Hippocampal formation (tissue), 2 donors: ENCODE measurements at places on chromosomes 1 and 21.

- DNase-seq: no peak
Measured at GRCh38 chr21:31656199-31657095, 3.0 kb upstream of the SOD1 start.

DNA sequence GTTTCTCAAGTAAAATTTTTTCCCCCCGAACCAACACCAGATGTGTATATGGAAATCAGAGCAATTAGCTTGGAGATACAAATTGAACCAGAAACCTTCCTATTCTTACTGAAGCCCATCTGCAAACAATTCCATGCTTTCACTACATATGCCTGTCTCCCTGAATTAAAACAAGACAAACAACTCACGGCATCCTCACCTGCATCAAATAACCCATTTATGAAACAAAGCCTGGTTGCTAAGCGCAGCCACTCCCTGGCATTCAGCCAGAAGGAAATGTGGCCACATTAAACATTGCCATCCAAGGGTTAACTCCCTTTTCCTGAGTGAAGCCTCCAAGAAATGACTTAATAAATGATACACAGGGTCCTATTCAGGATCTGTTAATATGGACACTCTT lies 55.3 kb downstream of the APP start:
- no peak for DNase-seq

- no peak for DNase-seq
Measured at GRCh38 chr1:224358237-224358636, 1.6 kb downstream of the CNIH4 start.

DNA sequence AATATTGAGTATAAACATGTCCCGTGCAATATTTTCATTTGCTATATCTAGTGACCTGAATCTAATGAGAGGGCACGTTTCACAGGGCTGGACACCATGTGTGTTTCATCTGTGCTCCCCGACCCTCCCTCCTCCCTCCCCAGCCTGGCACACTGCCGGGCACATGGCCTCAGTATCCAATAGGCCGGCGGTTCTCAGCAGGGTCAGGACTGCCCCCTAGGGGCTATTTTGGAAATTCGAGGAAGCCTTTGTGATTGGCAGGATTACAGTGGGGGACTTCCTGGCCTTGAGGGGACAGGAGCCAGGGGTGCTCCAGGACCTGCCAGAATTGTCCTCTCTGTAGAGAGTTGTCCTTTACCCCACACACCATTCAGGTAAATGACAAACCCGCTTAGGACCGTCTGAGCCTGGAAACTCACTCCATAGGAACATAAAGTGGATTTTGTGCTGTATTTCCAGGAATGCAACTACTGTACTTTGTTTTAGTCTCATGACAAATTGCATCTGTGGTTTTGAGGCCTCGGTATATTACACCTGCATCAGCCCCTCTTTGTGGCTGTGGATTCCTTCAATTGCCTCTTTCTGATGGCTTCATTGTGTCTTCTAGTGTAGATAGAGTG lies 109.5 kb upstream of the SIM2 start:
- no peak for DNase-seq

GRCh38 chr21:45392573-45392971 lies 12.4 kb upstream of the COL18A1 start:
- DNase-seq: no peak

DNA sequence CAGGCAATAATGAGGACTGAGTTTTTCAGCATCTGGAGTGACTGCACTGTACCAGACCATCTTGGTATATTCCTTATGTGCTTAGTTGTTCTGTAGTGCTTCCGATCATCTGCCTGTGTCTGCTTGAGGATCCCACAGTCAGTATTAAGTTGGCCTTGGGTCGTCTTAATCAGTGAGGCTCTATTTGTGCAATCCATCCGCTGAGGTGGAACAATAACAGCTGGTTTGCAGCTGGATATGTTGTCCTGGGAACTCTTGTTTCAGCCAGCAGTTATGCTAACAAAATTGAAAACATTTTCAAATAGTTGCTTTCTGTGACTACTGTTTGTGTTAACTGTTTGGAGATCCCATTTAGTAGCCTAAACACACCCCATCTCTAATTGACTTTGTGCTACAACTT lies 73.7 kb downstream of the LAMC1 start:
- no peak for DNase-seq

- DNase-seq: no peak
Measured at GRCh38 chr1:106755682-106756406, 300.6 kb upstream of the PRMT6 start.

GRCh38 chr1:182616130-182617013 lies 12.2 kb upstream of the RGS16 start:
- no peak for DNase-seq

DNA sequence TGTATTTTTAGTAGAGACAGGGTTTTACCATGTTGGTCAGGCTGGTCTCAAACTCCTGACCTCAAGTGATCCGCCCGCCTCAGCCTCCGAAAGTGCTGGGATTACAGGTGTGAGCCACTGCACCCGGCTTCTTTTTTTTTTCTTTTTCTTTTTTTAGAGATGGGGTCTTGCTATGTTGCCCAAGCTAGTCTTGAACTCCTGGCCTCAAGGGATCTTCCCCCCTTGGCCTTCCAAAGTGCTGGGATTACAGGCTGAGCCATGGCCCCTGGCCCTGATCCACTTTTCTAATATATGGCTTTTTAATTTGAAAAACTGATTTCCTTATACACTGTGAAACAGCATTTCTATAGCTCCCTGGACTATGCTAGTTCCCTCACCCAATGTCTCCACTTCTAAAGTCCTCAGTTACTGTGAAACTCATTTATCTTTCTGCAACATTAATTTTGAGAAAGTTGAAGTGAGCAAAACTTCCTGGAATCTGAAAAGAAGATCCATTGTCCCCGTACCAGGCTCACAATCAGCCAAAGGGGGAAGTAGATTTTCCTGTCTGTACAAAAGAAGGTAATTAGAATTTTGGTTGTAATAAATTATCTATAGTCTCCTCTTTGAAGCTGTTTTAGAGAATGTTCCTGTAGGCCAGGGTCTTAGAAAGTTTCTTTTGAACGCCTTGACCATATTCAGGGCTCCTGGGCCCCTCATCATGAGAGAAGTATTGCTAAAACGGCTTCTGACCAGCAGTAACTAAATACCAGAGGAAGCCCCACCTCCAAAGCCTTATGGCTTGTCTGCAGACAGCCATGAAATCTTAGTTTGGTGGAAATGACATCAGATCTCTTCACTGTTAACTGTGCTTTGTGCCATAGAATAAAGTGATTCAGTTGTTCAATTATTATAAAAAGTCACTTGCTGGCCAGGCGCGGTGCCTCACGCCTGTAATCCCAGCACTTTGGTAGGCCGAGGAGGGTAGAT lies 34.9 kb downstream of the DEGS1 start:
- DNase-seq: no peak

GRCh38 chr1:172398193-172398592 lies 22.3 kb upstream of the C1orf105 start:
- no peak for DNase-seq

GRCh38 chr1:192252776-192253175 lies 64.0 kb upstream of the RGS21 start:
- DNase-seq: no peak

DNA sequence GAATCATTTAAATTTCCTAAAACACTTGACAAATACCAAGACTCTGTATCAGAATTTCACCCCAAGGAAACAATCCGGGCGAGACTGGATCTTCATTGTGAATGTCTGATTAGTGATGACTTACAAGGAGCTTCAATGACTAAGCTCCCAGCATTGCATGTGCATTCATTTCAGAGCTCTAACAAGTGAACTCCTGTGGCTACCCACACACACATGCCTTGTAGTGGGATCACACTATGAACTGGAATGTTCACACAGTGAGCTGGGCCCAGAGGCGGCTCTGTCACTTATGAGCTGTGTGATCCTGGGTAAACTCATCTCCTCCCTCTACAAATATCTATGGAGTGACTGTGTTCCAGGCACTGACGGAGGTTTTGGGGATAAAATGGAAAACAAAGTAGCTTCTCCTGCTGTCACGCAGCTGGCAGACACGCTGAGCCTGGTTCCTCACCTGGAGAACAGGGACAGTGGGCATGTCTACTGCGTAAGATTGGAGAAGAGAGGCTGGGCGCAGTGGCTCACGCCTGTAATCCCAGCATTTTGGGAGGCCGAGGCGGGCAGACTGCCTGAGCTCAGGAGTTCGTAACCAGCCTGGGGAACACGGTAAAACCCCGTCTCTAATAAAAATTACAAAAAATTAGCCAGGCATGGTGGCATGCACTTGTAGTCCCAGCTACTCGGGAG lies 56.9 kb downstream of the CLSTN1 start:
- no peak for DNase-seq

- DNase-seq: no peak
Measured at GRCh38 chr1:88608139-88608943, 75.7 kb upstream of the PKN2 start.

GRCh38 chr1:38134294-38134755 lies 87.7 kb upstream of the POU3F1 start:
- no peak for DNase-seq

GRCh38 chr1:15966081-15966955 lies 9.6 kb downstream of the ZBTB17 start:
- DNase-seq: peak; percentile 53

DNA sequence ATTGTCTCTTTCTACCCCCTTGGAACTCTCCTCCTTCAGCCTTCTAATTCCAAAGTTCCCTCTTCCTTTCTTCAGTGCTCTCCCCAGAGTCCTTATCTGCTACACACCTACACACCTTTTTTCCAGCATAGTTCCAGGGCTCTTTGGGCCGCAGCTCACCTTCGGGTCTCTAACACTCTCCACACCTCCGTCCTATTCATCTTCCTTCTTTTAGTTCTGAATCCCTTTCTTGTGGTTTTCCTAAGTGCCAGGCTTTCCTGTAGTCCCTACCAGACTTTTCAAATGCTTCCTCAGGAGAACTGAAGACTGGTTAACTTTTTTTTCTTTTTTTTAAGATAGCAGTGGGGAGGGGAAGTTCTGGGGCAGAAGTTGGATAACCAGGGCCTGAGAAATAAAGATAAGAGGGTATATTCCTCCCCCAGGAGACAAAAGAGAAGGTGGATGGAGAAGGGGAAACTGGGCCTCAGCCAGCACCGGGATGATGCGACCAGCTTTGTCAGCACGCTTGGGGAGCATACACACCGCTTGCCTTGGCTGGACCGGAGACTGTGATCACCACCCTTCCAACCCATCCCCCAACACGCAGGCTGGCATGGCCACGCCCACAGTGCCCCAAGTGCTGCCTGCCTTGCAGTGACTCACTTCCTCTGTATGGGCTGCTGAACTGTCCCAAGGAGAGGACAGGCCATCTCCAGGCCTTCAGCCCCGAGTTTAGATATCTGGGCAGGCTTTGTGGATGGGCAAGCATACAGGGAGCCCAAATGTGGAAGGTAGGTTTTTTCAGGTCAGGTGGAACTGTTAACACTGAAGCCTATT lies 2.5 kb upstream of the CERS2 start:
- peak; percentile 46 for DNase-seq

DNA sequence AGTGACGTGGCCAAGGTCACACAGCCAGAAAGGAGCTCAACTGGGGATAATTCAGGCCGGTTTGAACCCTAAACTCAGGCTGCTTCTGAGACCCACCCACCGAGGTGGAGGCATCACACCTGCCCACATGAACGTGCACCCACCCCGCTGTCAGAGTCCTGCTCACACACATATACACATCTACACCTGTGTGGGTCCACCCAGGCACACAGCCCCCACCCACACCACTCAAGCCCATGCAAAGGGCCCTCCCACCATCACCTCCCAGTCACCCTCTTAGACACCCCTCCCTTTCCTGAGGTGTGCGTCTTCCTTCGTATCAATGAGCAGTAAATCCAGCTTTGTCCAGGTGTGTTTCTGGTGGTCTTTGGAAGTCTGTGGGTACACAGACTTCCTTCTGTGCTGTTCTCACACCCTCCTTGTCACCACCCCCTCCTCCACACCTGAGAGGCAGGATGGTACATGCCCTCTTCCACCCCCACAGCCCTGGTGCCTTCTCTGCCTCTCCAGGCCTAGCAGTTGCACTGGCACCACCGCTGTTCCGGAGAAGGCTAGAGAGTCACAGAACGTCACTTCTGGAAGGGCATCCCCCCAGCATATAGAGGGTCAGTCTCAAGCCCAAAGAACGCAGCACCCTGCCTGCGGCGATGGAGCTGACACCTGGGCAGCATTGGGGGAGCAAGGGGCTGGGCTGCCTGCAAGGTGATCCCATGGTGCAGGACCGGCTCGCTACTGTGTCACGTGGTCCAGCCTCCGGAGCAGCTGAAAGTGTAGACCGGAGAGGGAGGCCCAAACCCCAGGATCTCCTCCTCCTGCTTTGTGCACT lies 18.9 kb upstream of the FAM131C start:
- DNase-seq: no peak

- peak; percentile 57 for DNase-seq
Measured at GRCh38 chr1:39877231-39877778, 6.0 kb downstream of the TRIT1 start.

DNA sequence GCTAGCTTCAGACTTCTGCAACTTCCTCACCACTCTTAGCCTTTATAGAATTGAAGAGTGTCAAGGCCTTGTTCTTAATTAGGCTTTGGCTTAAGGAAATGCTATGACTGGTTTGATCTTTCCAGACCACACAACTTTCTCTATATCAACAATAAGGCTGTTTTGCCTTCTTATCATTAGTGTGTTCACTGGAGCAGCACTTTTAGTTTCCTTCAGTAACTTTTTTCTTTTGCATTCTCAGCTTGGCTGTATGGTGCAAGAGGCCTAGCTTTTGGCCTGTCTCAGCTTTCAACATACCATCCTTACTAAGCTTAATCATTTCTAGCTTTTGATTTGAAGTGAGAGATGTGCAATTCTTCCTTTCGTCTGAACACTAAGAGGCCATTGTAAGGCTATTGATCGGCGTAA lies 8.6 kb downstream of the PRKACB start:
- no peak for DNase-seq
